ENCODE measurements at places on chromosomes 3 and 15.

DNA sequence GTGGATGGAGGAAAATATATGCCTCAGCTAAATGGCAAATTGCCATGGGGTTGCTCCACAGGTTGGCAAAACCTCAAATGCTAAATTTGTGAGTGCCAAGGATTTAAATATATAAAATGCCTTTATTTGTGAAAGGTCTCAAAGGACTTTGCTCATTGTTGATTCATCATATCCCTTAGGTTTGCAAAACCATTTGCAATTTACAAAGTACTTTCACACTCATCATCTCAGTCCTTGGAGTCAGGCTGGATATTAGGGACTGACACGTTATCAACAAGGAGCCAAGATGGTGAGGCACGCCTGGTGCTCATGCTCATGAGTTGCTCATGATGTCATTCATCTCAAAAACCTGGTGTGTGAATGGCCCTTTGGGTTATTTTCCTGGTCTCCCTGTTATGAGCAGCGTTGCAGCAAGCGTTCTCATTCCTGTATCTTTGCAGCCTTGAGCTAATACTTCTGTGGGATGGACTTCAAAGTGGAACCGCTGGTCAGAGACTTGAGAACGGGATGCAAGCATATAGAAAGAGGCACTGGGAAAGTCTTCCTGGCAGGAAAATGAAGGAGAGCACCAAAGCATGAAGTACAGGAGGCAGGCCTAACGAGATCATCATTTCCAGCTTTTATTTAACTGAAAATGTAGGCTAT, 66.0 kb downstream of the MYO1E start:
- no peak for DNase-seq

- no peak for DNase-seq
Measured at GRCh38 chr3:104632521-104632920, 734.2 kb upstream of the ALCAM start.

DNA sequence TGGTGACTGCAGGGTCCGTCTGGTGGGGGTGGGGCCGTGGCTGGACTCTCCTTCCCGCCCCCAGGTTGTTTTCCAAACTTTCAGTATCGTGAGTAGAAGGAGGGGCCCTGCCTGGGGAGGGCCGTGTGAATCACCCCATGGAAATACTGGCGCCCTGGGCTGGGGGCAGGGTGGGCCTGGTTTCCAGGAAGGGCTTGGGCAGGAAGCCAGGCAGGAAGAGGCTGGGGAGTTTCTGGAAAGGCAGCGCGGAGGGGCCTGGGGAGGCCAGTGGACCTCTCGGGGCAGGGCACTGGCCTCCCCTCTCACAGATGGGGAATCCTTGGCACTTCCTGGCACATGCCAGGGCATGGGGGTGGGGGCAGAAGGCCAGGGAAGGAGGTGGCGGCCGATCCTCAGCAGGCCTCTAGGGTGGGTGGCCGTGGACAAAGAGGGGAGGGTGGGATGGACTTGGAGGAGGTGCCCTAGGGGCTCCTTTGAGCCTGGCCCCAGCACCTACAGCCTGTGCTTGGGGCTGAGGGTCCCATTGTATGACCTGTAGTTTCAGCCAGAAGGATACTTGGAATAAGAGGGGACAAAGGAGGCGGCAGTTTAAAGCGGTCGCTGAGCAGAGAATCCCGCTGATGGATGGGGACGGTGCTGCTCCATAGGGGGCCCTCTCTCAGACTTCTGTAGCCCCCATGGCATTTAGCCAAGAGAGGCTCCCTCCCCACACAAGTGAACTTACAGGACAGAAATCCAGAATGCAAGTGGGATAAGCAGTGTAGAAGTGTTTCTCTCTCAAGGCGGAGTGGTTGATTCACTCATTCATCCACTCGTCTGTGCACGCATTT, 56.5 kb upstream of the GATA2 start:
- DNase-seq = no peak

DNA sequence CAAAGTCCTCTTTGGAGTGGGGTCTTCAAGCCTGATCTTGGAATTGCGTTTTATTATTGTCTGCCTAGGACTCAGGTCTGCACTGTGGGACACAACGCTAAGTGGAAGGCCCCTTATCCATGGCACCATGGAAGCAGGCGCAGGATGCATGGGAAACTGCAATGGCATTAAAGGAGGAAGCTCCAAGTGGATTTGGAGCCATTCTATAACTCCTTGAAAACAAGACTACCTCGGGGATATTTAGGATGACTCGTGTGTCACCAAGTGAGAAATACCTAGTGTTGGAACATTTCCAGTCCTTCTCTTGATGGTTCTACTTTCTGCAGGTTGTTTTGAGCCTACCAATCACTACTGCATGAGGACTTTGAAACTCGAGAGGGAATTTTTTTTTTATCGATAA, 126.6 kb upstream of the ZBED2 start:
- DNase-seq = no peak

- no peak for DNase-seq
Measured at GRCh38 chr3:52831500-52832301, 1.2 kb upstream of the ITIH4 start.

DNA sequence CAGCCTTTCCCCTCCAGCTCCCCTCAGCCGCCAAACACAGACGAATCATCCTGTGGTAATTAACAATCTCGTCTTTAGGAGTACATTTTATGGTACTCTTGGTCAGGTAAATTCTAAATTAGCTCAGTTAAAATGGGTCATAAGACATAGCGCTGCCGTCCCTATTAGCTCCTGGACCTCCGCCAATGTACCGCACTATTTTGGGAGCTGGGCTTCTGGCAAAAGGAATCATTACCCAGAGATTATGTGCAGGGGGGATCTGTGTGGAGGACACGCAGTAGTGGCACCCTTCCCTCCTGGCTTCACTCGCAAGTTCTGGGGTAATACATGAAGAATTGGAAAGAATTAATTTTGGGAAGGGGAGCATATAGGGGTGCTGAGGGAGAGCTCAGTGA, 68.6 kb upstream of the ONECUT1 start:
- DNase-seq = no peak

GRCh38 chr3:42639192-42639591, 14.3 kb upstream of the ZBTB47 start:
- no peak for DNase-seq

GRCh38 chr15:39786447-39787056, 3.9 kb upstream of the FSIP1 start:
- no peak for DNase-seq

GRCh38 chr15:96333131-96334016, 2.9 kb downstream of the NR2F2 start:
- no peak for DNase-seq

GRCh38 chr15:100031665-100032357, 298.6 kb upstream of the LYSMD4 start:
- DNase-seq = no peak

DNA sequence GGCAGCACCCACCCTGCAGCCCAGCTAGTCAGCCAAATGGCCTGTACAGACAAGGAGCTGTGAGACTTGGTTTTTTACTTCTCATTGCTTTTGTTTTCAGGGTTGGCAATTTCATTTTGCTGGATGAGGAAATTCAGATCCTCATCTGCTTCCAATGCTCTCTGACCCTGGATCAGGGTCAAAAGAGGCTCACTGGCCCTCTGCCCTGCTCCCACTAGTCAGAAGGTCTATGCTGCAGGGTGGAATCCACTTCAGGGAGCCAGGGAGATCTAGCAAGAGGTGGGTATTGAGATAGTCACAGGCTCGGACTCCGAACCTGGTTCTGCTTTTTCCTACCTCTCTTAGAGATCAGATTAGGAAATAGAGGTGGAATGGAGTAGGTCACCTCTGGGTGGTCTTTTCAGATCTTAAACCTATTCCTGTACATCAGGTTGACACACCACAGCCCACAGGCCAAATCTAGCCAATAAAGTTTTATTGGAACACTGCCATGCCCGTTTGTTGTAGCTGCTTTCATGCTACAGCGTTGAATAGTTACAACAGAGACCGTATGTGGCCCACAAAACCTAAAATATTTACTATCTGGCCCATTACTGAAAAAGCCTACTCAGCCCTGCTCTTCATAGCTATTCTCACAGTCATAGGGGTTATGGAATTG, 26.4 kb upstream of the GLCE start:
- DNase-seq = no peak

DNA sequence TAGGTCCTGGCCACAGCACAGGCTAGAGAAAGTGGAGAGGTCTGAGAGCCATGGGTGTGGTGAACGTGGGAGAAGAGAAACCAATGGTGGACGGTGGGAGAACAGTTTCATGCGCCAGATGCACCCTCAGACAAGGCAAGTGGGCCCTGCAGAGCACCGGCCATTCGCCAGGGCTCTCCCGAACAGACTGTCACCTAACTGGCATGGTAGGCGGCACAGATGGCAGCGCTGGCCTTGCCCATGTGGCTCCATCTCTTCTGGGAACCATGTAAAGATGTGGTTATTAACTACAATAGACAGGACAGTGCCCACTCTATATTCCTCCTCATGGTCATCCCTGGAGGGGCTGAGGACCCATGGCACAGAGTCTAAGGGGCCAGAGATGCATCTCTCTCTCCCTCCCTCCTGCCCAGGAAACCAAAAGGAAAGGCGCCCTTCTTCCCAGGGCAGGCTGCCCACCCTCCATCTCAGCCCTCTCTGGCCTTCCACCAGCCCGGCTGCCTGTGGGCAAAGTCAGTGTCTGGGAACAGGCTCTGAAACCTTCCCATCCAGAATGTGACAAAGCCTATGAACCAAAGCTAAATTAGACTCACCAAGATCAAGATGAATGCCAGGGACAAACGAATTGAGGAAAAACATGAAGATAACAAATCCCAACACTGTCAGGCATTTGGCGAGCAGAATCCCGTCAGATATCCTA, 147.8 kb downstream of the OCA2 start:
- DNase-seq = no peak

- DNase-seq = no peak
Measured at GRCh38 chr3:138827222-138827621, 7.5 kb downstream of the PIK3CB start.

DNA sequence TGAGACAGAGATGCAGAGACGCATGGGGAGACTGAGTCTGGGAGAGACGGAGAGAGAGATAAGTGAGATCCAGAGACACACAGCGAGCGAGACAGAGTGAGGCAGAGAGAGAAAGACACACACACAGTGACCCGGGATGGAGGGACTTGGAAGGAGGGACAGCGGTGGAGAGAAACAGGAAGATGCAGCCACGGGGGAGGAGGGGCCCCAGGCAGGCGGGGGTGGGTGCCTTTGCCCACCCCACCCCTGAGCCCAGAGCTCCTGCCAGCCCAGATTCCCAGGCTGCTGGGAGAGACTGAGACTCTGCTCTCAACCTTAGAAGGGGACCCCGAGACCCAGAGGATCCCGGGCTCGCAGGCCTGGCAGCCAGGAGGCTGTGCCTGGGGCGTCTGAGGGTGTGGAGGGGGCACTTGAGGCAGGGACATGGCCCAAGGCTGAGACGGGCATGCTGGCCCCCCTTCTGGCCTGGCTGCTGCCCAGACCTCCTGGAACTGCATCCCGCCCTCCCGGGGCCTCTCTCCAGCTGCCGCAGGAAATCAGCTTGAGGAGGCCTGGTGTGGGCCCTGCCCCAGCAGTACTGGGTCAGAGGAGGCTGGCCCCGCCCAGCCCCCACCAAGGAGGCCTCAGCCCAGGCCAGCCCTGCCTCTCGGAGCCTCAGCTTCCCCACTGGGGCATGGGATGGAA, 18.1 kb downstream of the H1-8 start:
- no peak for DNase-seq

- no peak for DNase-seq
Measured at GRCh38 chr3:115401851-115402501, 221.3 kb upstream of the GAP43 start.

- DNase-seq = no peak
Measured at GRCh38 chr15:60580650-60581376, 101.9 kb upstream of the ICE2 start.

DNA sequence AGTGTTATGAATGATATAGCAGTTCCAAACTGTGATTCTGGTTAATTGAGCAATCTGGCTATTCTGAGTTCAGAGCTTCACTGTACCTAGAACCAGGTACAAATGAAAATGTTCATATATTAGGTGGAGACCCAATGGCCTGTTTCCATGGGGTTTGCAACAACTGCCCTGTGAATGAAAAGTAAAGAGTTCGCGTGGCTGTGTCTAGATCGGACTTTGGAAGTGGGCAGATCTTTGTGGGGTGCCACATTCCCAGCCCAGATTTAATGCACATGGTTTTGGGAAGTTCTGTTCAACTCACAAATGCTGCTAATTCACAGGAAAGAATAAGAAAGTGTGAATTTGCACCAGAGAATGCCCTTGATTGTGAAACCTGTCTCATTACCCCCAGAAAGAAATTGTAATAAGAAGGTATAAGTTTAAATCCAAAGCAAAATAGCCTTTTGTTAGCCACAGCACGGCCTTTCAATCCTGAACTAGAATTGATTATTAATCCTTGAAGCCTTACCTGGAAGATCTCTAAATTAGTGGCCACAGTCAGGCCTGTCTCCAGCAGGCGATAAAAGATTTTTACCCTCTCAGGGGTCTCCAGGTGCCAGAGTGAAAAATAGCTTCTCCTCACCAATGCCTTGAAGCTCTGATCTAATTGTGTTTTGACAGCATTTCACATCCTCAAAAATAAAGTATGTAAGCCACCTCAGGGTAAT, 22.6 kb downstream of the WHAMM start:
- no peak for DNase-seq

GRCh38 chr15:41937568-41937923, 34.8 kb downstream of the EHD4 start:
- no peak for DNase-seq

GRCh38 chr3:134542287-134542958, 56.6 kb downstream of the CEP63 start:
- no peak for DNase-seq

DNA sequence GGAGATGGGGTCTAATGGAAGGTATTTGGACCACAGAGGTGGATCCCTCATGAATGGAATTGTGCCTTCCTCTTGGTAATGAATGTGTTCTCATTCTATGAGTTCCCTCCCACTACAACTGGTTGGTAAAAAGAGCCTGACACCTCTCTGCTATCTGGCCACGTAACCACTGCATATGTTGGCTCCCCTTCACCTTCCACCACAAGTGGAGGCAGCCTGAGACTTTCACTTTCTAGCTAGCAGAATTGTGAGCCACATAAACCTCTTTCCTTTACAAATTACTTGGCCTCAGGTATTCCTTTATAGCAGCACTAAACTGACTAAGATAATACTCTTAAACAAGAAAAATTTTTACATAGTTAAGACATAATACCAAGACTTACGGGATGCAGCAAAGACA, 155.3 kb downstream of the NR1I2 start:
- no peak for DNase-seq

GRCh38 chr3:61233746-61234145, 17.5 kb downstream of the FHIT start:
- DNase-seq = no peak

Data from activated T-helper 1 cell treated with anti-CD3 and anti-CD28 coated beads, Interleukin-2, amount 50 U/mL, for 16 hours (primary cell).